Iris pigment epithelial cell (primary cell): ENCODE measurements at places on chromosomes 7 and 10.

DNA sequence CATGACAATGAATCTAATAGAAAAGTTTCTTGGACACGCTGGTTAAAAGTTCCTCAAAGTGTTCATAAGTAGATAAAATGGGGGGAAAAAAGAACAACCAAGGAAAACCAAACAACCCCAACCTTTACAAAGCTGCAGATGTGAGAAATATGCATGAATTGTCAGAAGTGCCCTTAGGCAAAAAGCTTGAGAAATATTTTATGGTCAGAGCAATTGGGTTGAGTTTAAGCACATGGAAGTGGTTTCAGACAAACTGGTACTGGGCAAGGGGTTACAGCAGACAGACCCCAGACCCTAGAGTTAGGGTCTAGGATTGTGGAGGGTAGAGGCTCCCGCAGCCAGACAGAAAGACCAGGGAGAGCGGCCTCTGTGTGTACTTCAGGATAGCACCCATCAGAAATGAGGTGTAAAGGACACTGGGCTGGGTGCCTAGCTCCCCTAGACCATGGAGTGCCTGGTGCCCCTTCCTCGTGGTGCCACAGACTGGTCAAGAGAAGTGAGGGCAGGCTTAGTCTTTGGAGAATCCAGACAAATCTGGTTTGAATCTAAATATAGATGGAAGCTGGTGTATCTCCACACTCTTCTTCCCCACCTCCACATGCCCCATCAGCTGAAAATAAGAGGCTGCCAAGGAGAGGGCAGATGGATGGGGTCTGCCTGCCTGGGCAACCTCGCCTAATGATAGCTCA, 37.3 kb downstream of the PNLIPRP2 start:
- no peak for DNase-seq

- DNase-seq, result peak; percentile 77
Measured at GRCh38 chr7:102044984-102045673, 227.7 kb downstream of the CUX1 start.

DNA sequence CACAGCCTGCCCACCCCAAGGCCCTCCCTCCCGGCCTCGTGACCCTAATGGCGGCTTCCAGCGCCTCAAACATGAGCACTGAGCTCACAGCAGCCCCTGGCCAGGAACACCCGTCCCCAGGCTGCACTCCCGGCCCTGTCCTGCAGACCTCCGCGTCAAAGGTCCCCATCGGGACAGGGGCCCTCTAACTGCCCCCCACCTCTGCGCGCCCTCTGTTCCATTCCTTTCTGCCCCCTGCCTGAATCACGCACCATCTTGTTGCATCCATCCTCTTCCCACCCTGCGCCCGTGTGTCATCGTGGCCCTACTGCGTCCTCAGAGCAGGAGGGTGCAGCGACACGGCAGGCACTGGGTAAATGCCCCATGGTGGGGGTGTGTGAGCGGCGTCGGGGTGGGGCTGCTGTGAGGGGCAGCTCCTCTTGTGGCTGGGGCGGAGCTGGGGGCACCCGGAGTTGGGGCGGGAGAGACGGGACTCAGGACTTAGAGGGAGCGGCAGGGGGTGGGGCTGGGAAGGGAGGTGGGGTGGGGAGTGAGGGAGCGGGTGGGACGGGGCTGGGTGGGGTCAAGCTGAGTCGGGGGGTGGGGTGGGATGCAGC, 13.4 kb downstream of the SLC29A4 start:
- no peak for DNase-seq

- no peak for DNase-seq
Measured at GRCh38 chr10:5360318-5360915, 4.3 kb upstream of the UCN3 start.

DNA sequence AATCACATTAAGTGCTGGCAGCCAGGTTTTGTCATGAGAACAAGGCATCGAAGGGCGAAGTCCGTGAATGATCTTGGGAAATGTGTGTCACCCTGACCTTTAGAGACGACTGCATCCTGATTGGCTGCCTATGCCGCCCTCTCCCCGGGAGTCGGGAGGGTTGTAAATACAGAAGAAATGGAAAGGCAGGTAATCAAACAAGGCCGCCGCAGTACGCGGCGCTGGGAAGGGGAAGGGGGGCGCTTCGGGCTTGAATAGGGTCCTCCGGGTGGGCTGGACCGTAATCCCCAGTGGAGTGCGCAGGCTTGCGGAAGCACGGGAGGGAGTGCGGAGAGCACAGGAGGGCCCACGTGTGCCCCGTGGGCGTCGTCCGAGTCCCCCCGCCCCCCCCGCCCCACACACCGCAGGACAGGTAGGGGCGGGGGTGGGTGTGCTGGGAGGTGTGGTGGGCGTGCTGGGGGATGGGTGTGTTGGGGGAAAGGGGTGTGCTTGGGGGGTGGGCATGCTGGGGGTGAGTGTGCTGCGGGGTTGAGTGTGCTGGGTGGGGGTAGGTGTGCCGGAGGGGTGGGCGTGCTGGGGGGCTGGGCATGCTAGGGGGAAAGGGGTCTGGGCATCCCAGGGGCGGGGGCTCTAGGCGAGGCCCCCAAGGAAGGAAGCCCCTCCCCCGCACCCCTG, 169.4 kb downstream of the ARHGAP12 start:
- DNase-seq, result peak; percentile 54

DNA sequence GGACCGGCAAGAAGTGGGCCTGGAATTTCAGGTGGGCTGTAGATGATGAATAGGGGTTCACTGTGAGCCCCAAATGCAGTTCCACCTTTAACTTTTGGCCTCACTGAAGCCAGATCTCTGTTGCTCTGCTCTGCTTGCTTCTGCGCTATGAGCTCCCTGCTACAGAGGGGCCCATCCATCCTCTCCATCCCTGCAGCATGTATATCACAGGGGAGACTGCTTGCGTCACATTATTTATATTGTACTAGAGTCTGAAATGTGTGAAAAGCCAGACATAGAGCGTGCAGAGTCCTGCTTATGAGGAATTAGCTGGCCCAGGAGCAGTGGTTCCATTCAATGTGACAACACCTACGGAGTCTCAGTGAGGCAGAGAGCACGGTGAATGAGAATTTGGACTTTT, 69.9 kb downstream of the AOAH start:
- no peak for DNase-seq
